ENCODE measurements at places on chromosomes 5 and 9.

DNA sequence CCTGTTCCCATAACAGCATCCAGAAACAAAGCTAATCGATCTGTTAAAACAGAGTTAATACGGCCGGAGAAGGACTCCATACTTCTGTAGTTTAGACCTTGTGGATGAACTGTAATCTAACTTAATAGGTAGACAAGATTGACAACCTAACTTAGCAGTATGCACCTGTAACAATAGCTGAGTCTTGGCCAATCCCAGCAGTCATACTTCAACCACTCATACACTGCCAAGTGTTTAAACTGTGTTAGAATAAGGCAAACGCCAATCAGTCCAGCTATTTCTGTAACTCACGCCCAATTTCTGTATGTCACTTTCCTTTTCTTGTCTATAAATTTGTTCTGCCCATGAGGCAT is 33.7 kb upstream of the MACIR start:
- DNase-seq = no peak

- DNase-seq = no peak
Measured at GRCh38 chr5:179237770-179238627, 107.3 kb downstream of the ADAMTS2 start.

- no peak for DNase-seq
Measured at GRCh38 chr5:158013939-158014338, 155.0 kb upstream of the CLINT1 start.

DNA sequence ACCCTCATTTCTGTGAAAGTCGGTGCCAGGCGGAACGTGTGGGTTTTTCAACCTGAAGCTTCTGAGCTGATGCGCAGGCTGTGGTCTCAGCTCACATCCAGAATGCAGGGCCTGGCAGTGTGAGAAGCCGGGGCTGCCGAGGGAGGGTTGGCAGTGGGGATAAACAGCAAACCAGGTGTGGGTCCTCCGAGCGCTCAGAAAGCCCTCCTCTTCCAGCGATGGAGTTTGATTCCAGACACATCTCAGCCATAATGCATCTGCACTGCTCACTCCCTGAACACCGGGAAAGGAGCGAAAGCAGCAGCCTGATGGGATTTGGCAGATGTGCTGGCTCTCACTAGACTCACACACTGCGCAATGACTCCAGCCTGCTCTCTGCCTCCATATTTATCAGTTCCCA is 280.1 kb downstream of the HSPA4 start:
- no peak for DNase-seq

- no peak for DNase-seq
Measured at GRCh38 chr5:136018814-136019783, 9.7 kb upstream of the TGFBI start.

DNA sequence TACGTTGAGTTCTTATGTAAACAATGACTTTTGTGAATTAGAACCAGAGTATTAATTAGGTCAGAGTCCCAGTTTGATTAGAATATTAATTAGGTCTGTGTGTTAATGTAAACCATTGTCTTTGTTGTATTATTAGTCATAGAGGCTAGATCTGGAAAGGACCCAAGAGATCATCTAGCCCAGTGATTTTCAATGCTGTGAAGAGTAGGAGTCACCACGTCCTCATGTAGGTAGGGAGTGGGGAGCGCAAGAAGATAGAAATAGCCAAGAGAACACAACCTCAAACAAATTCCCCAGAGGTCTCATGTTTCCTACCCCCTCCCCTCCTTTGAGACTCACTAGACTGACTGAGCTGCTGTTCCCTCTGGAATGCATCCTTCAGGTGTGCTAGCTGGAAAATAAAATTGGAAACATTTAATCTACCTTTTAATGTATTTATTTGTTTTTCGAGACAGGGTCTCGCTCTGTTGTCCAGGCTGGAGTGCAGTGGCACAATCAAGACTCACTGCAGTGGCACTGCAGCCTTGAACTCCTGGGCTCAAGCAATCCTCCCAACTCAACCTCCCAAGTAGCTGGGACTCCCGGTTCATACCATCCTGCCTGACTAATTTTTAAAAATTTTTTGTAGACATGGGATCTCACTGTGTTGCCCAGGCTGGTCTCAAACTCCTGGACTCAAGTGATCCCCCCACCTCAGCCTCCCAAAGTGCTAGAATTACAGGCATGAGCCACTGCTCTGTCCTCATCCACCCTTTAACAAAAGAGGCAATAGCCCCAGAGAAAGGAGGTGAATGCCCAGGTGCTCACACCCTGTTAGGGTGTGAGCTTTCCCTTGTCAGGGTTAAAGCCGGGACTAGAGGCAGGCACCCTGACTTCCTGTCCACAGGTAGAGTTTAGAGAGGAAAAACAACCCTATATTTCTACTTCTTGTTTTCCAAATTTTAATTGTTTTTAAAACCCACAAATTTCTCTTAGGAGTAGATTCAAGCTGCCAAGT is 92.9 kb downstream of the INIP start:
- DNase-seq = no peak

- DNase-seq = no peak
Measured at GRCh38 chr5:142248853-142249462, 75.9 kb downstream of the SPRY4 start.

- DNase-seq = no peak
Measured at GRCh38 chr5:151580239-151580638, 10.9 kb downstream of the FAT2 start.

DNA sequence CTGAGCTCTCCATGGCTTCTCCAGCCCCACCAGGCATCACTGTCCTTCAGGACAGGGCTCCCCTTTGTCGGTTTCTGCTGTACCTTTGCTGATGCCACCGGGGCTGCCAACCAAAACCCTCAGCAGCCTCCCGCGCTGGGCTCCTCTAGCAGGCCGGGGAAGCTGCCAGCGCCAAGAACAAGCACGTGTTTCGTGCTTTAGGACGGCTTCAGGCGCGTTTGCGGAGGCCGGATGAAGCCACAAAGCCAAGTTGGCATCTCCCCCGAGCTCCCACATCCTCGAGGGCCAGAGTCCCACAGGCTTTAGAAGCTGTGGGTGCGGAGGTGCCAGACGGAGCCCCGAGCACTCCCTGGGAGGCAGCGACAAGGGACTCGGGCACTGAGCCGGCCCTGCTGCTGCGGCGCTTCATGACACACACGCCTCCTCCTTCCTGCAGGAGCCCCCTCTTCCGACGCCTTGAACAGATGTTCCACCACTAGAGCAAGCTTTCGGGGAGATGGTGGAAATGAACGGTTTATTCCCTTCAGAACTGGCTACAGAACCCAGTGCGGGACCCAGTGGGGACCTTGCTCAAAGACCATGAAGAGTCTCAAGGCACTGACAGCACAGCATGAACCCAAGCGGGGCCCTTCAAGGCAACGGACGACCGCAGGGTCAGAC is 36.7 kb downstream of the SARDH start:
- no peak for DNase-seq

- no peak for DNase-seq
Measured at GRCh38 chr5:139138109-139138508, 60.1 kb downstream of the SIL1 start.

- DNase-seq = no peak
Measured at GRCh38 chr5:110896901-110897300, 158.1 kb downstream of the SLC25A46 start.

- DNase-seq = no peak
Measured at GRCh38 chr9:137878146-137878941, 762 bp downstream of the CACNA1B start.

DNA sequence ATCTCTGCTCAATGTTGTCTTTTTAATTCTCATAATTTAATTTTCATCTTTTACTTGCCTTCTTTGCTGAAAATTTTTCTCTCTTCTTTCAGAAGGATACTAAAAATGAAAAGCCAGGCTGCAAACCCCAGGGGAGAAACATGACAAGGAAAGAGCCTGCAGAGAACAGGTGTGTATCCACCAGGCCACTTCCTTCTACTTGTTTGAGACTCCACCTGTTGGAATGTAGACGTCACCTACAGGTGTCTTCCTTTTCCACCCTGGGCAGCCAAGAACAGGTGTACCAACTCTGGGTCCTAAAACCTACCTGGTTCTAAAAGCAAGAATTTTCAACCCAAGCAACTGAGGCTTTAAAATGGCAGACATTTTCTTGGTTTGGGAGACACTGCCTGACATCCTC is 166.8 kb downstream of the ATP10B start:
- DNase-seq = no peak

- DNase-seq = no peak
Measured at GRCh38 chr5:30030101-30030500, 1163.4 kb upstream of the CDH6 start.

GRCh38 chr9:113468716-113469448 is 5.4 kb downstream of the RGS3 start:
- no peak for DNase-seq

GRCh38 chr5:5335700-5336264 is 86.7 kb upstream of the ICE1 start:
- no peak for DNase-seq

DNA sequence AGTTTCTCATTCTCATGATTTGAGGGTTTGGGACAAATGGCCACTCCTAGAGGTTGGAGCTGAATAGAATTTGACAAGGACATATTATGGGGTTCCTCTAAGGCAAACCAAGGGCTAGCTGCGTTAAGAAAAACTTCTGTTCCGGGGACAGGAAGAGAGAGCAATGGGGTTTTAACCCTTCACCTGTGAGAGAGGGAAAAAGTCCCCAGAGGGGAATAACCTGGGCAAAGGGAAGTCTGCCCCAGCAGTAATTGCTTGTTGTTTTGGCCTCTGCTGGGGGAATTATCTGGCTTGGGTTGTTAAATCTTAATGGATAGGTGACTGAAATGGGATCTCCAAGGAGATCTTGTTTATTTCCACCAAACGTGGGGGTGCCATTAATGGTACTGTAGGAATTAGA is 110.1 kb upstream of the MOCS2 start:
- DNase-seq = no peak

GRCh38 chr5:33816791-33817190 is 75.0 kb downstream of the ADAMTS12 start:
- DNase-seq = no peak

- DNase-seq = no peak
Measured at GRCh38 chr9:102975251-102975650, 19.9 kb upstream of the CYLC2 start.

GRCh38 chr5:83895860-83896259 is 175.2 kb upstream of the HAPLN1 start:
- no peak for DNase-seq

DNA sequence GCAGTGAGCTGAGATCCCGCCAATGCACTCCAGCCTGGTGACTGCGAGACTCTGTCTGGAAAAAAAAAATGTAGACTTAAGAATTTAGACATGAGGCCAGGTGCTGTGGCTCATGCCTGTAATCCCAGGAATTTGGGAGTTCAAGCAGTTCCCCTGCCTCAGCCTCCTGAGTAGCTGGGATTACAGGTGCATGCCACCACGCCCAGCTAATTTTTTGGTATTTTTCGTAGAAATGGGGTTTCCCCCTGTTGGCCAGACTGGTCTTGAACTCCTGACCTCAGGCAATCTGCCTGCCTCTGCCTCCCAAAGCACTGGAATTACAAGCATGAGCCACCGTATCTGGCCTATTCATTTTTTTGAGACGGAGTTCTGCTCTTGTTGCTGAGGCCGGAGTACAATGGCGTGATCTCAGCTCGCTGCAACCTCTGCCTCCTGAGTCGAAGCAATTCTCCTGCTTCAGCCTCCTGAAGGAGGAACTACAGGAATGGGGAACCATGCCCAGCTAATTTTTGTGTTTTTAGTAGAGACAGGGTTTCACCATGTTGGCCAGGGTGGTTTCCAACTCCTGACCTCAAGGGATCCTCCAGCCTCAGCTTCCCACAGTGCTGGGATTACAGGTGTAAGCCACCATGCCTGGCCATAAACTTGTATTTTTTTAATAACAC is 14.0 kb downstream of the DDX46 start:
- DNase-seq = no peak

DNA sequence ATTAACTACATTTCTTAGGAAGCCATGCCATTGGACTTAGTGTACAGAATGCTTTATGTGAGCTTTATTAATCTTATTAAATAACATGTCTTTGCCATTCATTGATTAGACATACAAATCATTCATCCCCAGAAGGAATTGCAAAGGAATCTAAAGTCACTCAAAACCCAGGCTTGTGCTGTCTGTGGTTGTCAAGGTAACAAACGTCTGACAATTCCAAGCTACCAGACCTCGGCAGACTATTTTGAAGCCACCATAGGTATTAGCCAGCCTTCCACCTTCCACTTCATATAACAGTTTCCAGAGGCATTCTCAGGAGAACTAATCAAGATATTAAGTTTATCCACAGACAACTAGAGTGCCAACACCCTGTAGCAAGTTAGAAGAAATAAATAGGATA is 135.2 kb upstream of the TUSC1 start:
- no peak for DNase-seq

GRCh38 chr9:136808806-136809158 is 1.0 kb downstream of the RABL6 start:
- DNase-seq = no peak

DNA sequence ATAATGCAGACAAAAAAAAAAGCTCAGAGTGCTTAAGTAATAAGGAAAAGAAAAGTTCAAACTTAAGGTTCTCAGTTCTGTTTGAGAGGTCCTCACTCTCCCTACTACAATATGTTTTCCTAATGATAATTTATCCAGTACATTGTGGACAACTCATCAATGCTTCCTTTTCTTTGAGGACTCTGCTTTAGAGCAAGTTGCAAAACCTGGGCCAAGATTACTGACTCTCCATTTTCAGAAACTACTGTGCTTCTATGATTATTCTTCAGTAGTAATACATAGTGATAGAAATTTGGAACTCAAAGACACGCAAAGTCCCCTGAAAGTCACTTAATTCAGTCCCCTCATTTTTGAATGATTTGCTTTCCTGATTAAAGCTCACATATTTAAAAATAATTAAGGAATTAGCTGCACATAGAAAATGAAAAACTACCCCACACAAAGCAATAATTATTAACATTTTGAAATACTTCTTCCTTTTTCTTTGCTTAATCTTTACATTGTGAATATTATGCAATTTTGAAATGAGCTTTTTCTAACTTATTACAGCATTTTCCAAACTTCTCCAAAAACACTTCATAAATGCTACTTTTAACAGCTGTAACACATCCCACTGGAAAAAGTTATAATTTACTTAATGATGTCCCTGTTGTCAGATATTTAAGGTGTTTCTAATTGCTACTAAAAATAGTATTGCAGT is 11.2 kb downstream of the CDKN2A start:
- no peak for DNase-seq

DNA sequence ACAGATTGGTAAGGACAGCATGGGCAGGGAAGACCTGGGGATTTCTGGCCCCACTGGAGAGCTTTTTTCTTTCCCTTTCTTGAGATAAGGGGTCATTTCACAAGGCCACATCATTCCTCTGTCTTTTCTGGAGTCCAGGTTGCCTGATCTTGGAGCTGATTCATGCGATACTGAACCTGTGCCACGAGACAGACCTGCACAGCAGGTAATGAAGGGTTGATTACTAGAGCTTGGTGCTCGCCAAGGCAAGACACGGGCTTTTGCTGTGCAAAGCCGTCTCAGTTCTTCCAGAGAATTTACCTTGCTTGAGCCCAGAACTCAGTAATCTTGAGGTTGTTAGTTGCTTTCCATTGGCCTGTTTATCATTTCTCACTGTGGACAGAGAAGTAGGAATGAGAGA is 39.2 kb downstream of the NUP188 start:
- DNase-seq = no peak
